ENCODE measurements at places on chromosomes 11 and 22.

GRCh38 chr11:18408558-18409291 lies 3.4 kb upstream of the LDHC start:
- DNase-seq = no peak

DNA sequence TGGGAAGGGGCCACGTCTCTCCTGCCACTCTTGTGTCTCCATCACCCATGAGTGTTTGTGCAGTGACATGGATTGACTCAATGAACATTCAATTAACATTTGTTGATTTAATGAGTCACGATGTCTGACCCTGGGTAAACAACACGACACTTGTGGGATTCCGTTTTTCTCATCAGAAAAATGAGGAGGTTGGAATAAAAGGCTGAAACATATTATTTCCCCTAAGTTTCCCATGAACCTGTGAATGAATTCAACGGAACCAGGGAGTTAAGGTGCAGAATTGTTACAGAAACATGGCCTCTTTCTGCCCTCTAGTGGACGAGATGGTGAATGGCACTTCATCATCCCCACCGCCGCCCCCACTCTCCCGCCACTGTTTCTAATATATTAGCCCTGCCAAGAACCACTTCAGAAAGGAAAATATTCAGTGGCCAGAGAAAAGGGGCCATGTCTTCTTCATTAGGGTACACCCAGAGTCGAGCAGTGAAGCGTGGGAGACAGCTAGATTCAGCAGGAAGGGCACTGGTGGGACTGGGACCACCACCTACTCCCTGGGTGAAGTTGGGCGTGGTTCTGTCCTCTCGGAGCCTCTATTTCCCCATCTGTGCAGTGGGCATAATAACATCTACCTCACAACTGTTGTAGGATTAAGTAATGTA lies 46.3 kb upstream of the SYT13 start:
- peak; percentile 86 for DNase-seq

GRCh38 chr11:126753990-126754389 lies 246.6 kb downstream of the KIRREL3 start:
- no peak for DNase-seq

- no peak for DNase-seq
These were observed 53.0 kb upstream of the LMO2 start for GRCh38 chr11:33944693-33945424.

DNA sequence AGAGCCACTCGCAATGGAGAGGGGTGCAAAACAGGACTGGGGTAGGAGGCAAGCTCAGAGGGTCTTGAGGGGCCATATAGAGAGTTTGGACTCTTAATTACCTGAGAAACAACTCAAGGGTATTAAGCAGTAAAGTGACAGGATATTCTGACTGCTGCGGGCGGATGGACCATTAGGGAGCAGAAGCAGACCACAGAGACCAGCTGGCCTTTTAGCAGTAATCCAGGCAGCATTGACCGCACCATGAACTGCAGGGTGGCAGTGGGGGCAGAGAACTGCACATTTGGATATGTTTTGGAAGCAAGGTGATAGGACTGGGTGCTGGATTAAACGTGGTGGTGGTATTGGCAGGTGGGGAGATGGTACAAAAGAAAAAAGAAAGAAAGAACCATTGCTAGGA lies 125.3 kb downstream of the DBX1 start:
- DNase-seq = no peak

DNA sequence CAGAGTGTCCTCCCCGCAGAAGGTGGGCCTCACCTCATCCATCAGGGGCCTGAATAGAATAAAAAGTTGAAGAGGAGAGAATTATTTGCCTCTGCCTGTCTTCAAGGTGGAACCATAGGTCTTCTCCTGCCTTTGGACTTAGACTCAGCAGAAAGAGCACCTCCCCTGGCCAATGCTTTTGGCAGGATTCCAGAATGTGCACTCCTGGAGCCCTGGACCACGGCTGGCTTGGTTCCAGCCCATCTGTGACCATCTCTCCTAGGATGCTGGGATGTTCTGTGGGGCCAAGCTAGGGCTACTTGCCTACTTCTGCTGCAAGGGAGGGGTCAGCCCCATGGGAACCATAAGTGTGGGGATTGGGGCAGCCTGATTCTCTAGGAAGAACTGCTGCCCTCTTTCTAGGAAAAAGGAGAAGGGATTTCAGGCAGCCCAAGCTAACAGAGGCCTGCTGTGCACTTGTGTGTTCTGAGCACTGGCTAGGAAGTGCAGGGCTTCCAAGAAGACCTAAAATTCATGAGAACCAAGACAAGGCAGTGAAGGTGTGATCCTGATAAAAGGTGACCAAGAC lies 32.2 kb upstream of the SHANK2 start:
- DNase-seq = no peak

DNA sequence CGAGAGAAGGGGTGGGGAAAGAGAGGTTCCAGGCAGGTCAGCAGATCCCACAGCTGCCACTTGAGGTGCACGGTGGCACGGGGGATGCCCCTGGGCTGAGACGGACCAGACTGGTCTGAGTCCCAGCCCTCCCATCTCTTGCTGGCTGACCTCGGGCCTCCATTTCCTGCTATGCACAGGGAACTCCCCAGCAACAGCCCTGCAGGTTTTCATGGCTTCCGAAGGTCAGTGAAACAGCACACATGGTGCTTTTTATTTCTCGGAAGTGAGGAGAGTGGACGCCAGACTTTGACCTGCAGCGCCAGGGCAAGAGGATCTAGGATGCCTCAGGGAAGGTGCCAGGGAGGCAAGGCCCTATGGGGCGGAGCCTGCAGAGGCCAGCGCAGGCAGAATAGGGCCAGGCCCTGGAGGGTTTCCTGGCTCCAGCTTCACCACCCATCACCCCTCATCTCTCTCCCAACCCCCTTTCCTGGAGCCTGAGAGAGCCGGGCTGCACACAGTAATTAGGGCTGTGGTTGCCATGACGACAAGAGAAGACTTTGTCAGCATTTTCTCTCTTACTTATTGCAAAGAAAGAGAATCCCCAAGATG lies 29.5 kb downstream of the SLC22A12 start:
- peak; percentile 93 for DNase-seq

- no peak for DNase-seq
These were observed 49.9 kb downstream of the ARFGAP3 start for GRCh38 chr22:42807185-42807584.

DNA sequence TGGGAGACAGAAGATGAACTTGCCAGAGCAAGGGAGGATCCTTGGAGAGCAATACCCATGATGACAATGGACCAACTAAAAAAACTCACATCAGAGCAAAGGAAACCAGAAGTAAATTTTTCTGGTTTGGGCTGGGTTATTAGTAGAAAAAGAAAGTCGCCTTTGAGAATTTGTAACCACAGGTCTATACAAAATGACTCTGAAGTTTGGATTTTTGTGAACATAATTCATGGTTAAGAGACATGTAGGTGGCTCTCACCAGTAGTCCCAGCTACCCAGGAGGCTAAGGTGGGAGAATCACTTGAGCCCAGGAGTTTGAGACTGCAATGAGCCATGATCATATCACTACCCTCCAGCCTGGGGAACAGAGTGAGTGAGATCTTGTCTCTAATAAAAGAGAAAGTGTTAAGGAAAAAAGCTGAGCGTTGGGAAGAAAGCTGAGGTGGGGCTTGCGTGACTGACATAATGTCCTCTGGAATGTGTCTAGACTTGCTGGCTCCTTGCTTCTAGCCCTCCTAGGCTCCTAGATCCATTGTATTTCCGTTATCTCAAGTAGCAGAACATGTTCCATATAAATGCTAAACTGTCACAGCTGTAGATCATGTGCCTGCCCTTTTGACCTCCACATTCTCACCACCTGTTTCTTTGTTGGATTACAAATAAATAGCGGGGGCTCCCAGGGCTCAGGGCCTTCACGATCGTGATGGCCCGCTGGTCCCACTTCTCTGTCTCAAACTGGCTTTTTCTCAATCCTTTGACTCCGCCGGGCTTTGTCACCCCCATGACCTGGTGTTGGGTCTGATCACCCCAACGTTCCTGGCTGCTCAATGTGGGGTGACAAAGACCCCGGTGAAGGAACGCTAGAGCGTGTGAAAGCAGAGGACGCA lies 56.2 kb upstream of the SC5D start:
- peak; percentile 38 for DNase-seq

Data from eye (tissue), 1 donor.